ENCODE measurements at places on chromosomes 6 and 20.

DNA sequence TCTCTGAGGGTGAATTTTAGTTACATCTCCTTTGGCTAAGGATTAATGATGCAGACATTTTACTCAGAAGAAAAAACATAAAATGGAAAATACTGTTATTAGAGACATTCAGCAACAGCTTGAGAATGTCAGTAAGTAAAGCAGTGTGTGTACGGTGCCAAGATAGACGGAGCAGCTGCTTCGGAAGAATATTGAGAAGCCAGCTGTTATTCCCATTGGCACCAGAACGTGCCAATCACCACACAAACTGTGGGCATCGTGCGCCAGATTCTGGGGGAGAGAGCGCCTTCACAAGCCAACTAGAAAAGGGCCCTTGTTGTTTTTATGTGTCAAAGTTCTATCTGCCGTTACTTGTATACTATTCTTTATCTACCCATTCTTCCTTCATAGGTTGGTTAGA is 163.4 kb downstream of the MTFR2 start:
- no peaks in the 10 kb centered on the region for H3K27me3 ChIP-seq
- no peaks in the 10 kb centered on the region for H3K36me3 ChIP-seq
- no peak overlapping the region for H3K4me3 ChIP-seq
- H3K4me1 ChIP-seq, result peaks cover 10% of the 10 kb centered on the region
- no peak for DNase-seq

GRCh38 chr6:168825226-168826077 is 384.5 kb downstream of the SMOC2 start:
- peaks cover 33% of the 10 kb centered on the region for H3K4me1 ChIP-seq
- peaks cover 8% of the 10 kb centered on the region for H3K27me3 ChIP-seq
- H3K36me3 ChIP-seq, result no peaks in the 10 kb centered on the region
- no peak overlapping the region for H3K27ac ChIP-seq
- H3K4me3 ChIP-seq, result no peak overlapping the region

GRCh38 chr6:136072691-136073090 is 177.4 kb downstream of the MTFR2 start:
- H3K27me3 ChIP-seq, result no peaks in the 10 kb centered on the region
- peaks cover 5% of the 10 kb centered on the region for H3K4me1 ChIP-seq
- H3K4me3 ChIP-seq, result no peak overlapping the region

DNA sequence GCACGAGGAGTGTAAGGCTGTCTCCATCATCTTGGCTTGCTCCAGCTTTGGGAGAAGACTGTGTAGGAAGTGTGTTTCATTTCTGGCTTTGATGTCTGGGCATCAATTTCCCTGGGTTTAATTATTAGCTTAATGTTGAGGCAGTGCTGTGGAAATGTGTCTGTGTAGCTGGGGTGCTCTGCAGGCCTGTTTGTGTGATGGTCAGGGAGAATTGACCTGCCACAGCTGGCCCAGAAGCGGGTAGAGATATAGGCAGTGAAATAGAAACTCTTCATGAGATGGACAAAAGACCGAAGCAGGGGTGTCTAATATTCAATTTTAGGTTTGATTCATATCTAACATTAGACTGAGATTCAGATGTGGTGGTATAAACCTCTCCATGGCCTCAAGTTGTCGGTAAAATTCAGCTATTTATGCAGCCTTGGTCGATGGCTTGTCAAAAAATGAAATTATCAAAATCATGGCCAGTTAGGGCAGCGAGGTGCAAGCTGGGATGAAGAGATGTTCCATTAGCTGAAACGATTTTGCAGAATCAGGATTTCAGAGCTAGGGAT is 95.3 kb upstream of the SNX9 start:
- no peak overlapping the region for H3K27ac ChIP-seq
- H3K4me1 ChIP-seq, result peaks cover 7% of the 10 kb centered on the region
- DNase-seq, result no peak
- no peak overlapping the region for H3K4me3 ChIP-seq
- peaks cover 3% of the 10 kb centered on the region for H3K36me3 ChIP-seq
- H3K27me3 ChIP-seq, result peaks cover 3% of the 10 kb centered on the region

GRCh38 chr6:170295510-170296422 is 4.9 kb upstream of the DLL1 start:
- peaks cover 29% of the 10 kb centered on the region for H3K4me1 ChIP-seq
- peaks cover 7% of the 10 kb centered on the region for H3K36me3 ChIP-seq
- H3K4me3 ChIP-seq, result peak overlapping the region; percentile 80

DNA sequence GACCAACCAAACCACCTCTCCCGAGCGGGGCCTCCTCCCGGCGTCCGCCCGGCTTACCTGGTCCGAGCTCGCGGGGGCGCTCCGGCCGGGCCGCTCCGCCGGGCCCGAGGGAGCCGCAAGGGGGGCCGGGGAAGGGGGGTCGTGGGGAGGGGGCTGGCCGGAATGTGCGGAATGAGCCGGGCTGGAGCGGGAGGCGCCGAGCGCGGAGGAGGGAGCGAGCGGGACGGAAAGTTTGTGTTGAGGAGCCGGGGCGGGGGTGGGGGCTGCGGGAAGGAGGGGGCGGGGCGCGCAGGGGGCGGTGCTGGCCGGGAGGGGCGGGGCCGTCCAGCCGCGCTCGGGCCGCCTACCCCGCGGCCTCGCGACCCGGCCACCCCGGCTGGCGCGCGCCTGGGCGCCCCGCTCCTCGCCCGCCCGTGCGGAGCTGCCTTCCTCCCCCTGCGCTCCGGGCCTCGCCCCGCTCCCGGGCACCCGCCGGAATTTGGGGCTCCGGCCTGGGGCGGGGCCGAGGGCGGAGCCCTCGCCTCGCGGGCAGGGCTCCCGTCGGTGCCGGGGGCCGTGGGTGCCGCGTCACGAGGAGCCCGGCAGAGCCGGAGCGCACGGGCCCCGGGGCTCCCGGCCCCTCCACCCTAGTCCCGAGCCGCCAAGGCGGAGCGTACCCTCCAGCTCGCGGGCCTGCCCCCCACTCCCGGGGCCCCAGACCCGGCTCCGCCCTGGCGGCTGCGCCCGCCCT is at the start of gene TEAD3:
Gene TEAD3 (minus strand): TSS at position 239 of the 730 bp plus-strand sequence.
- no peaks in the 10 kb centered on the region for H3K36me3 ChIP-seq
- H3K27ac ChIP-seq, result peak within 1 kb of the TSS; percentile 97
- peak within 1 kb of the TSS; percentile 92 for H3K4me3 ChIP-seq
- peaks cover 4% of the 10 kb centered on the region for H3K27me3 ChIP-seq

DNA sequence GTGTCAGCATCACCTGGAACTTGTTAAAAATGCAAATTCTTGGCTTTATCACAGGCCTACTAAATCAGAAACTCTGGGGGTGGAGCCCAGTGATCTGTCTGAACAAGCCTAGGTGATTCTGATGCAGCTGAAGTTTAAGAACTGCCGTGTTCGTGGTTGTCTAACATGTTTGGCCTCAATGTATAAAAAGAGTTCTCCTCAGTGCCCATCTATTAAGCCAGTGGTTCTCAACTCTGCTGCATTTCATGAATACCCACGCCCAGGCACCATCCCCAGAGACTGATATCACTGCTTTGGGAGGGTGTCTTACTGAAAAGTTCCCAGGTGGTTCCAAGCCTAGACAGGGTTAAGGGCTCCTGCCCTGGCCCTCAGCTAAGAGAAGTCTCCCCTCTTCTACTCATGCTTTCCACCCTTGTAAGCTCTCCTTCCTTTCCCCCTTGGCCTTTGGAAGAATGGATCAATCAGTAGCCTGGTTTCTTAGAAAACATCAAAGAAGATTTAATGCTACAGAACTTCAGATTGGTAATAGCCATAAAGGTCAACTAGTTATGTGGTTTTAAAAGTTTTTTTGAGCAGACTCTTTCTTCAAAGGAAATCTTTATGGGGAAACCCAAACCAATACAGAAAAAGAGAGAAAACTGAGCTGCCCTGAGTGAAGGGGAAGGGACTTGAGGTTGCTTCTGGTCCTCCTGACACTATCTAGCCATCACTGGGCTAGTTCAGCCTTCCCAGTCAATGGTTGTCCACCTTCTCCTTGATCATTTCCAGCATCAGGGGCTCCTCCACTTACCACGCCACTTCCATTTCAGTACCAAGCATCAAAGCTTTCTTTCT is 38.9 kb upstream of the TNFAIP3 start:
- no peaks in the 10 kb centered on the region for H3K27me3 ChIP-seq
- DNase-seq, result no peak
- no peak overlapping the region for H3K4me3 ChIP-seq

DNA sequence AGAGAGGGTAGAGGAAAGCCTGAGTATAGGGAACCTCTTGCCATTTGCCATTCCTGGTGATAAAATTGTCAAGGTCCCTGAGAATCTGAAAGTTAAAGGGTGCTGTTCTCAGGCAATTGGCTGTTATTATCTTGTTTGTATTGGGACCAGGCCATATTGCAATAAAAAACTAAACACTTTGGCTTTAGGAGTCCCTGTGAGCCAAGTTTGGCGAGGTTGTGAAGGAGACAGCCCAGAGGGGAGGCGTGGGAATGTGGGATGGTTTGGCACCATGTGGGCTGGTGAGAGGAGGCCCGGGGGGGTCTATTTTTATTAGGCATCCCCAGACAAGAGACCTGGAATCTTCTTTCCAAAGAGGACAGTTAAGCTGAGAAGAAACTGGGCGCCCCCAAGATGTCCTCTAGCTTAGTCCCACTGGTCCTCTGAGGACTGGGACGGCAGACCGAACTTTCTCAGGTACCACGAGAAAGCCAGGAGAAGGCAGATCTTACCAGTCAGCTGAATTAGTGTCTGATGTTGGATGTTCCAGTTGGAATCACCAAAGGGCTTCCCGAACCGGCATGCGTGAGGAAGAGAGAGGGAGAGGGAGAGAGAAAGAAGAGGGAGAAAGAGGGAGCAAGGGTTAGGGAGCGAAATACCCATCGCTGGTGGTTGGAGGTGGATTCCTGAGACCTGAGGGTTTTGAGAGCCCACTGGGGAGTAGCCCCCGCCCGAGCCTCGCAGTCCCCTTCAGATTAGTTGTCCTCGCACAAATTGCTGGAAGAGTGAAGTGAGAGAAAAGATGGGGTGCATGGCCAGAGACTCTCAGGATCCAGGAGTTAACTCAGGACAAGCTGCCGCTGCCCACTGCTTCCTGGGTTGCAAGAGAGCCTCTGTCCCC is 24.4 kb downstream of the DYNLT1 start:
- no peak for DNase-seq
- H3K27me3 ChIP-seq, result no peaks in the 10 kb centered on the region
- peaks cover 45% of the 10 kb centered on the region for H3K36me3 ChIP-seq
- no peaks in the 10 kb centered on the region for H3K4me1 ChIP-seq
- H3K4me3 ChIP-seq, result no peak overlapping the region
- H3K27ac ChIP-seq, result no peak overlapping the region

DNA sequence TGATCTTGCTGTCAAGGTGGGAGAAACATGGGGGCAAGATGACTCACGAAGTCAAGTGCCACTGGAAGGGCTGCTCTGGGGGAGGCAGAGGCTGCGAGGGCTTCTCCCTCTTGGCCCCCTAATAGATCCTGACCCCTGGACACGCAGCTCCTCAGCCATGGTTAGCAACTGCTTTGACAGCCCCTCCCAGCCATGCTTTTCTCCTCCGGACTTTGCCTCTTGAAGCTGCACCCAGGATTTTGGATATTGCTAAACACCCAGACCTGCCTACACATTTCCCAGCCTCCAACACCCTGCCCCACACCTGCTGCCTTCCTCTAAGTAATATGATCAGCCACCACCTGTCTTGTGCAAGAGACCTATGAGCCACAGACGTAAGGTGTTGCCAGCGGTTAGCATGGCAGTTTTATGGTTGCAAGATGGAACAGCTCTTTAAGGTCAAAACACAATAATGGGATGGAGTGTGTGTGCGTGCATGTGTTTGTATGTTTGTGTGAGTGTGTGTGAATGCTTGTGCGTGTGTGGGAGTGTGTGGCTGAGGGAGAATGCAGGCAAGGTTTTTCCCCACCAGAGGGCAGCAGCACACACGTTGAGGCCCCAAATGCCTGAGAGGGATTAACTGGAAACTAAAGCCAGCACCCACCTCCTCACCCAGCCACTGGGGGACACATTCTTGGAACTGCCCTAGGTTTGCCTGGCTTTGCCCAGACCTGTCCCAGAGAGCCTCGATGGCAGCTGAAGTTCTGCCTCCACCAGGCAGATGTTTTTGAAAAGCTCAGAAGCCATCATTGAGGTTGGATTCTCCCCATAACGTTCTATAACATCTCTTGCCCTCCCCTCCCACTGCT is 2.5 kb downstream of the IP6K3 start:
- DNase-seq, result no peak
- H3K27me3 ChIP-seq, result peaks cover 3% of the 10 kb centered on the region

DNA sequence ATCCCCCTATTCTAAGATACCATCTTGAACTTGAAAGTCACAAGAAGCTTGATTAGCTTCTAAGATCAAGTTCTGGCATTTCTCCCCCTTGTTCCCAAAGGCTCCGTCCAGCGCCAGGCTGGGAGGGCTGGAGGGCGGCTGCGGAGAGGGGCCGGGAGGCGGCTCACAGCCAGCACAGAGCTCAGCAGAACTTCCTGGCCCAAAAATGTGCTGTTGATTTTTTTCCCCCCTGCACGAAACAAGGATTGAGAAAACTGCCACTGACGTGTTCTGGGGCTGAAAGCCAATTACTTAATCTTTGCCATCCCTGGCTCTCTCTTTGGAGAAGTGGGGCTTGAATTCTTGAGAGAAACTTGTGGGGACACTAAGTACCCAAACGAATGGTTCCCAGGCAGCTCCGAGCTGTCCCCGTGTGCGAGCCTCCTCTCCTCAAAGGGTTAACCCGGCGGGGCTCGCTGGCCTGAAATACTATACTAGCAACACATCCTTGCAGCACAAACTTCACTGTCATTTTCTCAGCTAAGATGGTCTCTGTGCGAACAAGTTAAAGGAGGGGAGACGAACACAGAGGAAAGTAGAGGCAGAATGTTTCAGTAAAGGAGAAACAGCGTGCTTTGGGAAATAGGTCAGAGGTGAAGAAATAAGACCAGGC is 452 bp downstream of the TRAF3IP2 start:
- DNase-seq, result no peak
- peaks cover 4% of the 10 kb centered on the region for H3K36me3 ChIP-seq
- H3K27me3 ChIP-seq, result no peaks in the 10 kb centered on the region
- H3K27ac ChIP-seq, result peak overlapping the region; percentile 94

GRCh38 chr6:51199105-51199552 is 380.5 kb downstream of the TFAP2B start:
- H3K4me3 ChIP-seq, result no peak overlapping the region
- no peaks in the 10 kb centered on the region for H3K4me1 ChIP-seq
- no peaks in the 10 kb centered on the region for H3K27me3 ChIP-seq
- no peaks in the 10 kb centered on the region for H3K36me3 ChIP-seq

DNA sequence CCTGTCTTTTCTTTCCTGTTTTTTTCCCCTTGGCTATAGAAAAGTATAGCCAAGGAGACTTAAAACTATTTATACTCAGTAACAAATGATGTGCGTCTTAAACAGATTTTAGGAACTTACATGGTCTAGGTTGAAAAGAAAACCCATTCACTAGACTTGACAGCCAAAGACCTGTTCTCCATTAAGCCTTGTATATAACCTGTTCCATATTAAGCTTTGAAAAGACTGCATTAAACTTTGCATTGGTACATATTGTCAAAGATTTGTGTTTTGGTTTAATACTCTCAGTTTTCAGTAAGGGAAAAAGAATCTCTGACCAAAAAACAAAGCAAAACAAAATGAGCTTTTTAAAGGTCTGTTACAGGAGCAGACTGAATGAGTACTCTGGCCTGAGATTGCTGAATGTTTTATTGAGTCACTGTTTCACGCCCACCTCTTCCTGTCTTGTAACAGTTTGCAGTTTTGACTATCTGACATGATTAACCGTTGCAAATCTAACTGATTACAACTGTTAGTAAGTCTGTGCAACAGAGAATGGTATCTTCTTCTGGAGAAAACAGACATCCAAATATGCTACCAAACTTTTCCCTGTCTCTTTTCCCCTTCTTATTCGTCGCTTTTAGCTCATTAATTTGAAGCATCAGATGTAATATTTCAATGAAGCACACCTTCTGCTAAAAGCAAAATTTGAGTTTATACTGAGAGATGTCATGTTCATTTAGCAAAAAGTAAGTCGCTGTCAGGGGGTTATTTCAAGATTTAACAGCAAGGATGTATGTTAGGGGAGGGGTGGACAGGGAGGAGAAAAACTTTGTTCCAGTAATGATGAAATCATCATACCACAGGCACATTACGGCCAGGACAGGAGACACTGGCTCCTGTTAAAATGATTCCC is 59.1 kb upstream of the SUPT3H start:
- no peaks in the 10 kb centered on the region for H3K27me3 ChIP-seq
- no peak overlapping the region for H3K27ac ChIP-seq
- H3K36me3 ChIP-seq, result no peaks in the 10 kb centered on the region
- H3K4me1 ChIP-seq, result peaks cover 27% of the 10 kb centered on the region

Measured in type B pancreatic cell (in vitro differentiated cells).